Midbrain (tissue), 1 donor: ENCODE measurements at places on chromosomes 13 and 19.
A peak's percentile ranks its signal among the peaks of the same experiment; 100 is the strongest.

- no peak for DNase-seq
Measured at GRCh38 chr13:37360556-37360955, 238.0 kb downstream of the POSTN start.

DNA sequence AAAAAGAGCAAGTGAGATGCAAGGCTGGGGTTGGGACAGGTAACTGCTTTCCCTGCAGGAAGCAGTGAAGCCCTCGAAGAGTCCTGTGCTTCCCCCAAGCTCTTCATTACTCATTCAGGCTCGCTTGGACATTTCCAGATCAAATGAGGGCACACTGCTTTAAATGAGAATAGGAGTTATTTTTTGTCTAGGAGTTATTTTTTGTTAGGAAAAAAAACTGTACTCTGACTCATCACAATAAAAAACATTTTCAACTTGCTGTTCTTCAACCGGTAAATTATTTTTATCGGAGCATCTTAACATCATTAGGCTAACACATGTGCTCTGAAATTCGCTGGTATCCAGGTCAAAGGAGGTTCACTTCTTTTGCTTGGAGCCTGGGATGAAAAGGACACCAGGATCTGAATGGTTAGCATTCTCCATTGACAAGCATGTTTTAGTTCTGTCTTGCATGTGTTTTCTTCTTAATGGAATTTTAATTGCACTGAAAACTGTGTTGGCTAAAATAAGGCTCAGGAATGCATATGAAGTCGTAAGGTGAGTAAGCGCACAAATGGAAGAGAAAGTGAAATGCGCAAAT lies 80.7 kb upstream of the STK24 start:
- no peak for DNase-seq

DNA sequence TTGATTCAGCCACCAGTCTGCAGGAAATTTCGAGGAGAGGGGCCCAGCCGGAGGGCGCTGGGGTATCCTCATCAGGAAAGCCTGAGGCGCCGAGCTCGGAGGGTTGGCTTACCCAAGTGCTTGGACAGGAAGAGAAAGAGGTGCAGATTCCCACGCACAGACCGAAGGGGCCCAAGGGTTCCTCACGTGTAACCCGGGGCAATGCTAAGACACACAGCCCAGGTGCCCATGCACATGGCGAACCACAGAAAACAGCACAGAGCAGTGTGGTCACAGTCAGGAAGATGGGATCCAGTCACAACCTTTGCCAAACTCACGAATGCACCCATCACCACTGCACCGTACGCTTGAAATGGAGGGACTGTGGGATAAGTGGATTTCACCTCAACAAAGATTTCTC lies 30.9 kb downstream of the GRTP1 start:
- DNase-seq, result no peak

DNA sequence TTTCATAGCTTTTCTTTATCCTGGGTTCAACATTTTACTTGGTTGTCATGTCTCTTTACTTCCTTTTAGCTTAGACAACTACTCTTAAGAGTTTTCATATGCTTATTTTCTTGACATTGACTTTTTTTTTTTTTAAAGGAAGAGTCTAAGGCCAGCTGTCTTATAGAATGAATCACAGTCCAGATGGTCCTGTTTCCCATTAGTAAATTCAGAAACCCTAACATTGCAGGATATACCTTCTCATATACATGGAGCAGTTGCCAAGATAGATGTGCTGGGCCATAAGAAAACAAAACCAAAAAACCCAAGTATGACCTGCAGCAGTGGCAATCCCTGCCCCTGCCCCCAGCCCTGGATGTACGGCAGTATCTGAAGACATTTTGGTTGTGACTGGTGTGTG lies 72.8 kb downstream of the COG3 start:
- no peak for DNase-seq

GRCh38 chr13:49502954-49503353 lies 7.2 kb downstream of the PHF11 start:
- DNase-seq, result no peak

- no peak for DNase-seq
Measured at GRCh38 chr13:48801255-48801654, 147.5 kb downstream of the CYSLTR2 start.

GRCh38 chr13:69279213-69279612 lies 828.4 kb upstream of the ATXN8OS start:
- DNase-seq, result no peak

- no peak for DNase-seq
Measured at GRCh38 chr19:3823350-3823713, 37.2 kb upstream of the MATK start.

- DNase-seq, result no peak
Measured at GRCh38 chr13:39820606-39821005, 165.1 kb downstream of the COG6 start.

GRCh38 chr13:66805657-66806056 lies 424.5 kb downstream of the PCDH9 start:
- no peak for DNase-seq

DNA sequence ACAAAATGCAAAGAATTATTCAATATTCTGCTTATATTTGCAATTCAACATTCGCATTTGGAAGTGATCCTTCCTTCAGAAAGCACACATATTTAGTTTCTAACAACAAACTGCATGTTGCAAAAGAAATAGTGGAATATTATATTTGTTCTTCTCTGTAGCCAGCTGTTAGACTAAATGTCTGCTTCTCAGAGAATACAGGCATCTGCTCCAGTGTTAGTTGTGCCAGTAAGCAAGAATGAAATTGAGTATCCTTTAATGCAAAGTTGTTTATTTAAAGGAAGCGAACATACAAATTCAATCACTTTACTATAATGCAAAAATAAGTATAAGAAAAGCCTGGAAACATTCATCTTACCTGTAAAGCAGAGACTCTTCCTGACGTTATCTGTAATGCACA lies 663 bp downstream of the SLITRK6 start:
- no peak for DNase-seq

DNA sequence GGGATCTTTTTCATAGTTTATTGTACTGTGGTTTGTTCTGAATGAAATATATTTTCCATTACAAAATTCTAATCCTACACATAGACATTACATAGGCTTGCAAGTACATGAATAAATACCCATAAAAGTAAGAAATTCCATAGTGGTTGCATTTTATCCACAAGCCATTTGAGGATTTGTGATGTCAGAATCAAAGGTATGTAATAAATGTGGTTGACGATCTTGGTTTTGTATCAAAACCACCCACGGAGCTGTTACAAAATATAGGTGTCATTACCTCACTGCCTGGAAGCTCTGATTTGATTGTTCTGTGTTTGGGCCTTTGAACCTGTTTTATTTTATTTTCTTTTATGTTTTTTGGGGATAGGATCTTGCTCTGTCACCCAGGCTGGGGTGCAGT lies 125.1 kb downstream of the NALCN start:
- no peak for DNase-seq

DNA sequence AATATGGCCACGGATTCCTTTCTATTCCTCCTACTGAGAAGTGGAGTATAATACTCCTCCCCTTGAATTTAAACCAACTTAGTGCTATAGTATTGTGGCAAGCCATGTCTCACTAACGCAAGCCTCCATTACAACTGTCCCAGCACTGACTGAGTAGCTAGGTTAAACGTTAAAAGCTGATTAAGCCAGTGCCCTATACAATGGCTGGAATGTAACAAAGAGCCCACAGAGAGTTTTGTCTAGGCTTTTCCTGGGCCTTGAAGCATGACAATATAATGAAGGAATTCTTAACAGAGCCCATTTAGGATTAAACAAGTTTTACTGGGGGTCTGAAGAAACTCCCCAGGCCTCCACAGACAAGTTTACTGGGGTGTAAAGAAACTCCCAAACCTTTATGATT lies 254.5 kb upstream of the DACH1 start:
- no peak for DNase-seq

GRCh38 chr13:100715604-100716003 lies 41.0 kb upstream of the TMTC4 start:
- no peak for DNase-seq

- no peak for DNase-seq
Measured at GRCh38 chr19:53432088-53432661, 391 bp downstream of the ZNF761 start.

- DNase-seq, result no peak
Measured at GRCh38 chr19:2058570-2059421, 7.8 kb upstream of the MKNK2 start.

GRCh38 chr19:36032251-36033104 lies at the start of gene CLIP3:
CLIP3 (minus strand) TSS chr19:36032873; CDS start chr19:36032357, 516 bp downstream.
- peak; percentile 88 for DNase-seq

- no peak for DNase-seq
Measured at GRCh38 chr13:23427881-23428528, 5.5 kb downstream of the SACS start.

DNA sequence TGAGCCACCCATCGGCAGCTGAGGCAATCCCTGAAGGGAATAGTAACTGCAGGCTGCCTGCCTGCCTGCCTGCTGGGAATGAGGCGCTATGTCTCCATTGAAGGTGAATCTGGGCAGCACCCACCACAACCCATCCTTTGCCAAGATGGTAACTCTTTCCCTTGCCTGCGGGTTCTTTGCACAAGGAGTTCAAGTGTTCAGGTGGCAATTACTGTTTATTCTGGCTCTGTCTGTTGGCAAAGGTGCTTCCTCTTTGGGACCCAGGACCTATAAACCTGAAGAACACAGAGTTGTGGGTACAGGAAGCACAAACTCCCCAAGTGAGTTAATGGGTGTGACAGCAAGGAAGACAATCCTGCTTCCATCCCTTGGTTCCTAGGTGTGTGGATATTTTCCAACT lies 448.1 kb upstream of the ZNF507 start:
- DNase-seq, result no peak

GRCh38 chr13:28626266-28626665 lies 32.7 kb upstream of the POMP start:
- no peak for DNase-seq

- peak; percentile 71 for DNase-seq
Measured at GRCh38 chr19:11137542-11138384, 17.8 kb downstream of the SPC24 start.

- peak; percentile 32 for DNase-seq
Measured at GRCh38 chr13:106493533-106494220, 41.8 kb downstream of the EFNB2 start.

DNA sequence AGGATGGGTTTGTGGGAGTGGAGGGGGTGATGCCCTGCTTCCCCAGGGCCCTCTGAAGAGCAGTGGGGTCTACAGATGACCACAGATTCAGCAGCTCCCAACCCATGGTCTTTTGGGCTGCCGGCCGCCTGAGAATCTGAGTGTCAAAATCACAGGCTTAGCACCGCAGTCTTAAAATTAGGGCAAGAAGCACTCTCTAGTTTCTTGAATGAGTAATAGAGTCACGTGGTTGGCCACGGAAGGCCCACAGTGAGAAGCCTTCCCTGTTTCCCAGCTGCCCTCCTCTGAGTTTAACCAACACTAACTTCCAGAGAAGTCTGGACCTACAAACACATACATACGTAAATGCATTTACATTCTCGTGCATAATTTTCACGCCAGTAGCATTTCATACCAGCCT lies 5.2 kb downstream of the PRMT1 start:
- no peak for DNase-seq

GRCh38 chr13:111251646-111252445 lies 68.6 kb upstream of the TEX29 start:
- DNase-seq, result no peak

- no peak for DNase-seq
Measured at GRCh38 chr13:85347251-85347650, 452.0 kb downstream of the SLITRK6 start.

DNA sequence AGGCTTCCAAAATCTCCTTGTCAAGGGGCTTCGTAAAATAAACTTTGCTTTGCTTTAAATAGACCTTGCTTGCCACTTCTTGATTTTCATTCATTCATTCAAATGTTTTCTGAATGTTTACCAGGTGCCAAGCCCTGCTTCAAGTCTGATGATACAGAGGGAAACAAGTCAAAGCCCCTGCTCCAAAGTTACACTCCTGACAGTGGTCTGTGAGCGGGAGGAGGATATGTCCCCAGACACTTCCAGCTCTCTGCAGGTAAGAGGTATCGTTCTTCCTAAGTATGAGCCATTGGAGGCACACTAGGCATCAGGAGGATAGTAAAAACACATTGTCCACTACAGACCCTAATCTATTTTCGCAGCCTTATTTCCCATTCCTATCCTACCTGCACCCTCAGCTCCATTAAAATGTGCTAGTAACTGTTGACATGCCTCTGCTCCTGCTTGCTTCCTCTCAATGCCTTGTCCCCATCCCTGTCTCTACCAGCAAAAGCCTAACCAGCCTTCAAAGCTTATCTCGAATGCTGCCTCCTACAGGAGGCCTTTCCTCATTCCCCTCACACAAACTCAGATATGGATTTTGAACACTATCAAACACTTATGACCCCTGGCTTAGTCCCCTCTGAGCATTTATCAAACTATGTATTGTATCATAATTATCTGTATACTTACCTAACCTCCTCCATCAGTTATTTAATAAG lies 6.2 kb upstream of the WBP4 start:
- no peak for DNase-seq

DNA sequence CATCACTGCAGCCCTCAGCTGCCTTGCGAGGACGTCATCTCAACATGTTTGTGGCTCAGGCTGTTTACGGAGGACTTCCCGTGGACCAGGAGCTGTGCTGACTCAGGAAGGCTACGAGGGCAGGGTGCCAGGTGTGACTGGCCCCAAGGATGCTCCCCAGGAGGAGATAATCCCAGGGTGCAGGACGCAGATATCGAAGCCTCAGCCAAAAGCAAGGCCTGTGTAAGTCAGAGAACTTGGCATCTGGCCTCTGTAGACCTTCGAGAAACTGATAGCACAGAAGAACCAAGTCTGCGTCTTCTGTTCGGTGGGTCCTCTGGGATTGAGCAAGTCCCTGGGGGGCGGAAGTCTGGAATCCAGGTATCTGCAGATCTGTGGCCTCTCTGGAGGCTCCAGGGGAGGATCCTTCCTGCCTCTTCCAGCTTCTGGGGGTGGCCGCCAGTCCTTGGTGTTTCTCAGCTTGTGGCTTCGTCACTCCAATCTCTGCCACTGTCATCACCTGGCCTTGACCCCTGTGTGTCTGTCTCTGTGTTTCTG lies 2.6 kb upstream of the DOHH start:
- DNase-seq, result no peak

GRCh38 chr13:79919091-79919490 lies 421.8 kb downstream of the SPRY2 start:
- no peak for DNase-seq

GRCh38 chr13:45468635-45469034 lies 3.9 kb downstream of the COG3 start:
- DNase-seq, result no peak

GRCh38 chr13:101300531-101300930 lies 115.8 kb downstream of the NALCN start:
- DNase-seq, result no peak

DNA sequence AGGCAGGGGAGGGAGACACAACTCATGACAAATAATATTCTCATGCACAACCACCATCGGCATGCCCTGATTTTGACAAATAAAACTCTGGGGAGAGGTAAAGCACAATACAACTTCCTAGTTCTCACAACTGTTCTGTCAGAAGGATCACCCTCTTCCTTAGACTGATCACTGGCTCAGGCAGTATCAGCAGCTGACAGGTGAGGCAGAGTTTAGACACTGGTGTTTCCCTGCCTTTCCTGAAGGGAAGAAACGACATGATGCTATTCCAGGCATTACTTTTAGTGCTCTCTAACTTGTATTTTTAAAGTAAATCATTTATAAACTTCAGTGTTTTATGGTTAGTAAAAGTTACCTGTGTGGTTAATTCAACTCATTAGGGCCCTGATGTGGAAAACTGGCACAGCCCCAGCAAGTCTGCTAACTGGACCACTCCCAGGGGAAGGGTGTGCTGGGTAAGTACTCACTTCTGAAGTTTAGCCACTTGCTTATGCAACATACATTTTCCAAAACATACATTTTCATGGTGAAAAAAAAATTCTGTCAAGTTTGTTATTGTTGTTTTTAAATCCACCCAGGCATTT lies 82.8 kb downstream of the CRYL1 start:
- no peak for DNase-seq

GRCh38 chr13:71870100-71870499 lies 3.1 kb upstream of the DACH1 start:
- no peak for DNase-seq
